ENCODE measurements at places on chromosomes 2 and 18.

- no peak for DNase-seq
These were observed 104.7 kb upstream of the ARHGAP28 start for GRCh38 chr18:6624661-6625311.

DNA sequence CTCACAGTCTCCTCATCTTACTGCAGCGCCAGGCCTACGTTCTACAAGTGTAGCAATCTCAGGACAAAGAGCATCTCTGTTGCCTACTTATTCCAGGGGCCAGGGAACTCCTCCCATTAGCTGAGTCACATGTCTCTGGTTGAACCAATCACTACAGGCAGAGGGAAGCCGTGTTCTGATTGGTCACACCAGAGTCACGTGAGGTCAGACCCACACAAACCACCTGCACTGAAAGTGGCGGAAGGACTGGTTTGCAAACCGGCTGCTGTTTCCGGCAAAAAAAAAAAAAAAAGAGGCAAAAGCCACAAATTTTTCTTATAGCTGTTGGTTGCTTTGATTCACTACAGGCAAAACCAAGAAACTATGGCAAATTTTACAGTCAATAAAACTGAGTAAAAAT is 21.9 kb upstream of the USP14 start:
- no peak for DNase-seq

DNA sequence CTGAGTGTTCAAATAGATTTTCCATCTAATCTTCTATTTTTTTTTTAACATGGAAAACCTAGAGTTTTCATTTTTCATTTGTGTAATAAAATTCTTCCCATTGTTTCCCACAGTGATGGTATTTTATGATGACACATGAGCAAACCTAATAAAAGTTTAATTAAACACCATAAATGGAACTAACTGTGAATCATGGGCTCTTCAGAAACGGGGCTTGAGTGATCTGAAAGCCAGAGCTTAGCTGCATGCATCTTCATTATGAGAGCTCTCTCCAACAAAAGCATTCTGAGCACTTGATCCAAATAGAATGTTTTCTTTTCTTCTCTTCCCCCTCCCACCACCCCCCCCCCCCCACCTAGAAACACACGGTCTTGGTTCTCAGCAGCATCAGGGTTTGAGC is 82.1 kb upstream of the REV1 start:
- no peak for DNase-seq

DNA sequence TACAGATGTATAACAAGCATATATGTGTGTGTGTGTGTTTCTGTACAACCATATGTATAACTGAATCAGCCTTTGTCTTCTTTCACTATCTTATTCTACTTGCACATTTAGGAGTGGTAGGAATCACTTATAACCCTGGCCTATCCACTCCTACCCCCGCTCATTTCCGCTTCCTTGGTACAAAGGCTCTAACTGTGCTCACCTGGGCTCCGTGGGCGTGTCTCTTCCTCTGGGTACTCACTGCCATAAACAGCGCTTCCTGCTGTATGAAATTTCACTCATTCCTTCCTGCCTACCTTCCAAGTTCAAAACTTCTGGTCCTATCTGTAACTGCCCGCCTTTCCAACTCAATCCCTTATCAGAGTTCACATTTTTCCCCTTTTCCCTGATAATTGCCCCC is 815.5 kb downstream of the EPHA4 start:
- DNase-seq: no peak

DNA sequence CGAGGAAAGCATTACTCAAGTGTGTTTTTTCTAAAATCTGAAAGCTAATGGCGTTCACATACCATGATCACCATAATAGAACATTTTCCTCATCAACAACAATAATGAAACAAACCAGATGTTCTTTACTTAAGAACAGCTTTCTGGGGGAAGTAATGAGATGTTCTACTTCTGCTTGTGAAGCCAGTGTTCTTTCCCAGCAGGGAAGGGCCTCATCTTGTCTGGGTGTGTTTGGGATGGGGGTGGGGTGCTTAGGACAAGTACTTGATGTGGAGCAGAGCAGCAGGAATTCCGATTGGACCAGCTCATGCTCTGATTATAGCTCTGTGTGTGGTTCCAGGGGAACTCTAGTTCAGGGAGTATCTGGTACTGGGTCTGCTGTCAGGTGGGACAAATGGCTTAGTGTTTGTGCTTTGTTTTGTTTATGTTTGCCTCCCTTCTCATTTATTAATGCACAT is 163.0 kb upstream of the NOSTRIN start:
- DNase-seq: no peak

- DNase-seq: no peak
These were observed 269.3 kb downstream of the HDAC4 start for GRCh38 chr2:239131521-239131920.

GRCh38 chr2:120052597-120052996 is 39.7 kb downstream of the EPB41L5 start:
- no peak for DNase-seq

DNA sequence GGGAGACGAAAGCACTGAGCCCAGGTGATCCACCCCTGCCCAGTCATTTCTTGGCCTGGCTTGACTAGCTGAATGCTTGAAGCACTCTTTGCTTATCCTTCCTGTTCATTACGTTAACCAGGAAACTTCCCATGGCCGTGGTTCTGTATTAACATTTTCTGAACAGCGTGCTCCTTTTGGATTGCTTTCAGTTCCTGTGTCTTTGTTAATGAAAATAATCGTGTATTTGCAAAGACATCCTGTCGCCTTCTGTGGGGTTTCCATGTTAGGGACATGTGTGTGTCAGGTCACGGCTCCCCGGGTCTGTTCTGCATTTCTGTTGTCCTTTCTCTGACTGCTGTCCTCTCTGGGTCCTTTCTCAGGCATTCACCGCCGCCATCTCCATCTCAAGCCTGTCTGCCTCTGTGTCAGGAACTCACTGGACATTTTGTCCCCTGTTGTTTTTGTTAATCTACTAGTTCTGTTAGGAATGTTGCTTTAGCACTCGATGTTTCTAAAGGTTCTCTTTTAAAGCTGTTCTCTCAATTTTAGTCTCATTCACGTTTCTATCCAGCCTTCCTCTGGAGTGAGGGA is 434.1 kb upstream of the HS6ST1 start:
- DNase-seq: no peak

DNA sequence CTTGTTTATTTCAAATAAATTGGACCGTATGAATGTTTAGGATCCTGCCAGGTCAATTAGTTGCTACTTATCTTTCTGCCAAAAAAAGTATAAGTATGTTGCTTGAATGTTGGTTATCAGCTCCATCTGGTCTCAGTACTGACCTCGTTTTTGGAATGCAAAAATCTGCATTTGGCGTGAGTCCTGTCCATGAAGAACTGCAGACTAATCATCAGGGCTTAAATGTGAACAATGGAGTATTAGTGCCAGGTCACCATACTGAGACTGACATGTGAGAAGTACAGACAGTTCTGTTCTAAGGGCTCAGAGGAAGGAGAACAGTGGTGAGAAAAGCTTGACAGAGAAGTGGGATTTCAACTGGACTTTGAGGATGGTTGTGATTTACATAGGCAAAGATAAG is 393.1 kb upstream of the SLC14A2 start:
- no peak for DNase-seq

GRCh38 chr2:20366672-20367116 is 16.1 kb upstream of the PUM2 start:
- no peak for DNase-seq

GRCh38 chr2:161036926-161037325 is 123.3 kb upstream of the TANK start:
- no peak for DNase-seq

Data from activated CD8-positive, alpha-beta memory T cell treated with anti-CD3 and anti-CD28 coated beads for 48 hours (primary cell).